Activated T-helper 1 cell treated with Interleukin-2 at 50 U/mL for 16 hours (primary cell): ENCODE measurements at places on chromosomes 3 and 15.

DNA sequence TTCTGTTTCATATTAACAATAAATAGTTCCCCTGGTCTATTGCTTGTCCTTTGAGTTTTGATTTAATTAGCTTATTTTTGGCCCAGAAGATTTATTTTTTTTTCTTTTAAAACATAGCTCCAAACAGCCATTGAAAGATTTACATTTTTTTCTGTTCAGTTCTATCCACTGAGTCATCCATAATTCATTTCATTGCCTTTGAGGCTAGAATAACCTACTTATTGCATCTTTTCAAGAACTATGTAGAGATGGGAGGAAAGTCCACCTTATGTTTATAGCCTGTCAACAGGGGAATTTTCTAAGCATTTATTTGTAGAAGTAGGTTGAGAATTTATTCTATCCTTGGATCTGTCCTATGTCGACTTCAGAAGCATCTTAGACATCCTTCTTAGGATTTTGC, 53.4 kb upstream of the CHD2 start:
- DNase-seq = no peak

- DNase-seq = no peak
These were observed 744 bp downstream of the ZNF619 start for GRCh38 chr3:40477666-40478065.

DNA sequence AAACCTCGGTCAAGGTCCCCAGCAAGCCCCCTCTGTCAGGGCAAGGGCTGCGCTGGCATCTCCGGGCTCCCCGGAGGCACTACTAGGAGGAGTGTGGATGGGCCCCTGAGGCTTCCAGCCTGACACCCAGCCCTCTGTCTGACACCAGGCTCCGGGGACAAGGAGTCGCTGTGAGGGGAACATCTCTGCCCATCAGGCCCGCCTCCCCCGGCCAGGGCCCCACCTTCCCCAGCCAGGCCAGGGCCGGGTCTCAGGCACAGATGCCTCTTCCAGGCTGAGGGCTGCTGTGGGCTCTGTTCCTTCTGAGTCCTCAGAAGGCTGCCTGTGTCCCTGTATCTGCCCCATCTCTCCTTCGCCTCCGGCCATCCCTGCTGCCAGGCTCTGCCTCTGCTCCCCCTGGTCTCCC, 15.8 kb downstream of the CSPG4 start:
- no peak for DNase-seq

- no peak for DNase-seq
These were observed 83.3 kb downstream of the ZNF621 start for GRCh38 chr3:40608091-40608490.

- DNase-seq = no peak
These were observed 379.3 kb upstream of the CBLB start for GRCh38 chr3:106247902-106248684.

DNA sequence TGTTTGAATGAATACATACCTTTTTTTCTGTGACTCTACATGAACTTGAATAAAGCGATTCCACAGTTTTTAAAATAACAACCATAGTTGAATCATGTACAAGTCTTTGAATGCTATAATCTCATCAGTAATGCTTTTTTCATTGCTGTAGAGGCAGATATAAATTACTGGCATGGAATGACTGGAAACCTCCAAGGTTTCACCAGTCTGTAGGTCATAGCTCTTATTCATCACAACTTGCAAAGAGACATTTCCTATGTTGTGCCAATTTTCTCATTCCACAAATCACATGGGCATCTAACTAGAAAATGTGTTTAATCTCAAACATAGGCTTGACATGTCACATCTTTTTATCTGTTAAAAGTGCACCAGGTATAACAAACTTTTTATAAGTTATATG, 407.1 kb upstream of the KCNMB2 start:
- DNase-seq = no peak

DNA sequence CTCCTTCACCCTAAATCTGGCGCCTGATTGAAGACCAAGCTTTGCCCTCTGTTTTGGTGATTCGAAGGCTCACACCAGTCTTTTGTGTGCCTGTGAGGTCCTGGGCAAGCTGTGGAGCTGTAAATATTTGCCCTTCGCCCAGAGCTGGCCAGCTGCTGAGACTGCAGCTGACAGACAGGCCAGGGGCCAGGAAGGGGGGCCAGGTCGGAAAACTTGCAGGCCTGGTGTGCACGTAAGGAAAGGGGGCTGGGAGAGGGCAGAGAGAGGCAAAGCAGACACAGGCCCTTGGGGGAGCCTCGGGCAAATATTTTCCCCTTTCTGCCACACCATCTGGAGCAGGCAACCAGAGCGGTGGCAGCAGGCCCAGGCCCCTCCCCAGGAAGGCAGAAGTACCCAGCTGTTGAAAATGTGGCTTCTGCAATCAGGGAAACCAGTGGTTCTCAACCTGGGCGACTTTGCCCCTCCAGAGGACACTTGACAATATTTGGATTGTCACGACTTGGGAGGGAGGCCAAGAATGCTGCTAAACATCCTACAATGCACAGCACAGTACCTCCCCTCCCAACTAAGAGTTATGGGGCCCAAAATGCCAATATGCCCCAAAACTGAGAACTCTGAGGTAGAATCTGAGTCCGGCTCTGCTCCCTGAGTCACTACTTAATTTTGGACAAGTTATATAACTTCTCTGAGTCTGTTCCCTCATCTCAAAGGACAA, 2.5 kb downstream of the PDZRN3 start:
- no peak for DNase-seq

DNA sequence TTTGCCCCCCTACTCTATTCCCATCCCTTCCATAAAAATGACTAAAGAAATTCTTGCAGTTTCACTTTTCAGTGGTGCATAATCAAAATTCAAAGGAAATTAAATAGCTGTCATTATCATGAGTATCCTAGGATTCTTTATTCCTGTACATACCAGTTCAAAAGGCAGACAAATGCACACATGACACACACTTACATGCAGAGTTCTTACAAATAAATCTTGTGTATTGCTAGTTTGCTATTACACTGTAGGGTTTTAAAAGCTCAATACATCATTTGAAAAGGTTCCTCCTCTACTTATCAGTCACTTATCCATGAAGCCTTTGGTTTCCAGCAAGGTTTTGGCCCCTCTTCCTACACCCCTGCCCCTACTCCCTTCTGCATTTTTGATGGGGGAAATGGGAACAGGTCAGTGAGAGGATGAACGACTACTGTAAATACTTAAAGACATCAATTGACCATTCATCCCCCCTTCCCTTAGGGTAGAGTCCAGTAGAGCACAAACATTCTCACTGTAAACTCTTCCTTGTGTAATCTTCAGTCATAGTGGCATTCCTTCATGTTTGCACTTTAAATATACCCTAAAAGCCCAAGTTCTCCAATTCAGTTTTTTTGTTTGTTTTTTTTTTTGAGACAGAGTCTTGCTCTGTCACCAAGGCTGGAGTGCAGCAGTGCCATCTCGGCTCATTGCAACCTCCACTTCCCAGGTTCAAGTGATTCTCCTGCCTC, 92.6 kb downstream of the SUCLG2 start:
- DNase-seq = no peak

GRCh38 chr3:167913219-167913835, 177.8 kb downstream of the SERPINI1 start:
- DNase-seq = no peak
